Umbilical cord (tissue), 2 donors: ENCODE measurements at places on chromosomes 7 and 10. TPM values are rescaled to one million over a fixed set of nuclear protein-coding genes. Genes with fewer than 3 reads are reported as not detected.

DNA sequence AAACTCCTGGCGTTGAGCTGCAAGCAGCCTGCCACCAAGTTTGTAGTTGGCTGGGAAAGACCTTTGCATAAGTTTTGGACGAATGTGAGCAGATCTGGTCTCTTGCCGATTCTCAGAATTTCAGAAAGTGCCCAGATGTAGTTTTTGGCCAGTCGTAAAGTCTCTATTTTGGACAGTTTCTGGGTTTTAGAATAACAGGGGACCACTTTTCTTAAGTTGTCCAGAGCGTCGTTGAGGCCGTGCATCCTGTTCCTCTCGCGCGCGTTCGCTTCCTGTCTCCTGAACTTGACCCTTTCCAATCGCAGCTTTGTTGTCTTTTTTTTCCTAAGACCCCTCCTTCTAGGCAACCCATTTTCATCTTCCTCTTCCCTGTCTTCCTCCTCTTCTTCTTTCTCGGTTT is 1.8 kb downstream of the NEUROD6 start:
- DNase-seq, result no peak

DNA sequence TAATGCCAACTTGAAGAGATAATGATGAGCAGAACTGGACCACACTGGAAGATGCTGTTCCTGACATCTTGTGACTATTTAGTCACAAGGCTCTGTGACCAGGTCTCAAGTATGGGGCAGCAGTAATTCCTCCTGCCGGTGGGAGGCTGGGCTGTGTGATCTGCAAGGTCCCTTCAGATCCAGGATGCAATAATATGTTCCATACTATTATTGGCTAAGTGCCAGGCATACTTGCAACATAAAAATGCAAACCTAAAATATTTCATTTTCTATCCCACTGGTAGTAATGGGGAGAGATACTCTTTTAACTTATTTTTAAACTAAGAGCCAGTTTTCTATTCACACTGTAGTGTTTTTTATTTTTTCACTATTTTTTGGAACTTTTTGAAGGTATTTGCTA is 171.5 kb downstream of the CYP26A1 start:
- no peak for DNase-seq

DNA sequence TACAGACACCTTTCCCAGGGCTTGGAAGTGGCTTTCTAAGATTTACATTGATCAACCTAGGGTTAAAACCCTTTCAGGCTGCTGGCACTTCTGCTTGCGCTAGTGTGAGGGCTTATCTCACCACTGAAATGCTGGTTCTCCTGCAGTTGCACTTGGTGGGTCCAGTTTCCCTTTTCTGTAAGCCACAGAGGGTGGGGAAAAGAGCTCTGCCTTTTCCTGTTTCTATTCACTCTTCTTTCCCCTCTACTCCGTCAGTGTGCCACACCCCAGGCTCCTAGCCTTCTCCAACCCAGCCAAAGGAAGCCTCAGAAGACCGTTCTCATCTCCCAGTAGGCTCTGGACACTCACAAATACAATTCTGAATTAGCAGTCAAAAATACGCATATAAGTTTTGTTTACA is 19.0 kb upstream of the CAPZA2 start:
- peak; percentile 18 for DNase-seq

- DNase-seq, result peak; percentile 86
Observed at GRCh38 chr10:90930070-90930837, 9.4 kb upstream of the ANKRD1 start.

DNA sequence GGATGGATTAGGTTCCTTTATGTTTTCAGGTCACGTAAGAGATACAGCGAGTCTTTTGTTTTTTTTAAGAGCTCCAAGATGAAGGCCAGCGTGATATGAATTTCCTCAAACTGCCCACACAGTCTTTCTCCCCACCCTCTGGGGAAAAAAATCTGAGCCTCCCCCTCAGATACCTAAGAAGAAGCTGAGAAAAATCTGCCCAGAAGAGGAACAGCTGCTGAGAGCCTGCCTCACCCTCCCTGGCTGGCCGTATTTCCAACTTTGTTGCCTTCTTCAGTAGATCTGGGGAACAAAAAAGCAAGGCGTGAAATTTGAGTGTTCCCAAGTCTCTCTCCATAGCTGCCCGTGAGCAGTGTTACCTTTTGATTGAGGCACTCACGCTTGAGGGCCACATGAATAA is 208.1 kb downstream of the KIAA1217 start:
- peak; percentile 12 for DNase-seq

- DNase-seq, result no peak
Observed at GRCh38 chr10:5469353-5470061, 29.9 kb downstream of the CALML5 start.

- DNase-seq, result no peak
Observed at GRCh38 chr10:112059220-112059619, 124.3 kb downstream of the GPAM start.

GRCh38 chr7:35905555-35905954 is 104.7 kb downstream of the SEPTIN7 start:
- DNase-seq, result peak; percentile 51

Gene OR9A2
- not detected for total RNA-seq

Gene CLDN12
- total RNA-seq, result 20.5 TPM

- no peak for DNase-seq
Observed at GRCh38 chr10:113302062-113302461, 250.8 kb upstream of the HABP2 start.

GRCh38 chr7:152872061-152872744 is 112.7 kb downstream of the ACTR3B start:
- DNase-seq, result no peak

Gene AASS
- 46.5 TPM for total RNA-seq

- DNase-seq, result no peak
Observed at GRCh38 chr10:105387971-105388370, 746.9 kb downstream of the SORCS3 start.

Gene PKD1L1
- under 0.01 TPM for total RNA-seq

GRCh38 chr7:20776942-20777341 is 9.7 kb downstream of the SP8 start:
- DNase-seq, result no peak

GRCh38 chr7:108079276-108079647 is 50.9 kb downstream of the LAMB4 start:
- DNase-seq, result peak; percentile 49

Gene TMEM139
- total RNA-seq, result 0.72 TPM

- no peak for DNase-seq
Observed at GRCh38 chr7:1354661-1355567, 104.4 kb downstream of the MICALL2 start.

Gene ADAM22
- 5.5 TPM for total RNA-seq
